CD4-positive, alpha-beta T cell (primary cell): ENCODE measurements at places on chromosomes 5 and 9.

DNA sequence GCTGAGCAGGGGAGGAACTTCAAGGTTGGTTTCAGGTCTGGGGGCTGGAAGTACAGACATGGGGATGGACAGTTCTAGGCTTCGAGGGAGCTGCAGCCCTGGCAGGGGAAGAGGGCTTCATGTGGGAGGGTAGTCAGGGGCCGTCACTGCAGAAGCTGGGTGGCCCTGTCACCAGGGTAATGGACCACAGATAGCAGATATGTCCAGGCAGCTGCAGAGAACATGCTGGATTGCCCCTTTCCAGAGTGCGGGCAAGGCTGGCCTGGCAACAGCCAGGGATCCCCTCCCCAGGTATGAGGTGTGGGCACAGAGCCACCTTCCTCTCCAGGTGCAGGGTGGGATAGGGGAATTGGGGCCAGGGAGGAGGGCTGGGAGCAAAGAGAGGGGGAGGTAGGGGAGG lies 206.5 kb downstream of the GADD45G start:
- H3K4me1 ChIP-seq, result peaks cover 3% of the 10 kb centered on the region
- no peak overlapping the region for H3K27ac ChIP-seq
- no peaks in the 10 kb centered on the region for H3K36me3 ChIP-seq
- no peak for DNase-seq
- H3K4me3 ChIP-seq, result no peak overlapping the region
- no peaks in the 10 kb centered on the region for H3K27me3 ChIP-seq

DNA sequence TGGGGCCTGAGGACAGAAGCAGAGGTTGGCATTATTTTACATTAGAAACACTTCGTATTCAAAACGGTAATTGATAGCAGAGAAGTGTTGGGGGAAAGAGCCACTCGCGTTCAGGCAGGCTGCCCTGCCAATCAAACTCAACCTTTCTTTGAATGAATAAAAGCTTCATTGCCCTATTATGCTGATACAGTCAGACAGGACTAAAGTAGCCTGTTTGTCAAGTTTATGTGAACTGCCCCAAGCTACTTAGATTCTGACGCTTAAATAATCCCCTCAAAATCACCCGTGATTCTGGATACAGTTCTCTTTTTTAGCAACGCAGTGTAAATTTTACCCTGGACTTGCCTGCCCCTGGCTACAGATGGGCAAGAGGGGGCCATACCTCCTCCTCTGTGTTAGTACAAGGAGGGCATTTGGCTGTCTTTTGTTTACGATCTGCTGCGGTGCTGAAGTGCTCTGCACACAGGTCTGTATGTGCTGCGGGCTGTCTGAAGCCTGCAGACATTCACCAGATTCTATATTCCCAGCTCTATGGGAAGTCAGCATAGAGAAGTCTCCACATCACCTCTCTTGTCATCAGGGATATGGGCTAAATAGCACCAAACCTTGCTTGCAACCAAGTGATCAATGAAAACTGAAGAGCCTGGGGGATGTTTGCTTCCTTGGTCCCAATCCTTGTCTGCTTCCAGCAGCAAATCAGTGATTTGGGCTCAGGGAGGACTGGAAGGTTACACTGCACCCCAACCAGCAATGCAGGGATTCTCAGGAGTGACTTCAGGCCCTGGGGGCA lies 218.4 kb downstream of the EBF1 start:
- no peaks in the 10 kb centered on the region for H3K27me3 ChIP-seq
- no peak for DNase-seq
- H3K36me3 ChIP-seq, result no peaks in the 10 kb centered on the region
- no peaks in the 10 kb centered on the region for H3K4me1 ChIP-seq
- H3K4me3 ChIP-seq, result no peak overlapping the region

GRCh38 chr5:135821802-135822201 lies 12.7 kb upstream of the SLC25A48 start:
- no peak overlapping the region for H3K4me3 ChIP-seq
- H3K4me1 ChIP-seq, result no peaks in the 10 kb centered on the region
- no peaks in the 10 kb centered on the region for H3K36me3 ChIP-seq
- no peak for DNase-seq

- no peaks in the 10 kb centered on the region for H3K27me3 ChIP-seq
- peak; percentile 11 for DNase-seq
- H3K4me3 ChIP-seq, result peak overlapping the region; percentile 89
- H3K27ac ChIP-seq, result peak overlapping the region; percentile 87
Measured at GRCh38 chr9:122904466-122904822, 715 bp downstream of the RC3H2 start.

DNA sequence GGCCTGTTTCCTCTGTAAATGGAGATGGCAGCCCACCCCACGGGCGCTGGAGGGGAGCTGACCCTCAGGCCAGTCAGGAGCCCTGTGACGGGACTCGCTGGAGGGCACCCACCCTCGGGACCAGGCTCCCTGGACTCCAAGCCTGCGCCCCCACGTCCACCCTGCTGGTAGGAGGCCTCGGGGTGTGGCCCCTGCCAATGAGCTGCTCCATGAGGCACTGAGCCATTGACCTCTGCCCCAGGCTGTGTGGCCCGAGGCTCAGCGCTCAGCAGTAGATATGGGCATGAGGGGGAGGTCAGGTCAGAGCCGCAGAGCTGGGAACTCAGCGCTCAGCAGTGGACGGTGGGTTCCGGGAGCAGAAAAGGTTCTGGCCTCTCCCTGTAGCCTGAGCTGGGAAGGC lies 52.3 kb upstream of the EGFL7 start:
- no peak overlapping the region for H3K4me3 ChIP-seq
- no peaks in the 10 kb centered on the region for H3K36me3 ChIP-seq
- no peak overlapping the region for H3K27ac ChIP-seq
- no peaks in the 10 kb centered on the region for H3K27me3 ChIP-seq
- no peak for DNase-seq

DNA sequence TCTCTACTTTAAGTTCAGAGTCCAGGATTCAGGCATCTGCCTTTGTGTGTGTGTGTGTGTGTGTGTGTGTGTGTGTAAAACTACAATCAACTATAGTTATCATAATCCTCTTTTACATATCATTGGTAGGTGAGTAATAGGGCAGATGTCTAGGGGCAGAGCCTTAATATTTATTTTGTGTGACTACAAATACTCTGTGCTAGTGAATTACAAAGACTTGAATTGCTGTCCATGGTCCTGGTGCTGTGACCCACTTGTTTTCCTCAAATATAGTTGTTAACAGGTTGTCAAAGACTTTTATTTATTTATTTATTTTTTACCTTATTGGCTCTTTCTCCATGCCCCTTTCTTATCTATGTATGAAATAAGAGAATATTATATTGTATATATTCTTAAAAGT lies 196.8 kb downstream of the ANXA1 start:
- H3K27ac ChIP-seq, result no peak overlapping the region
- DNase-seq, result no peak
- no peaks in the 10 kb centered on the region for H3K4me1 ChIP-seq
- H3K27me3 ChIP-seq, result no peaks in the 10 kb centered on the region
- H3K4me3 ChIP-seq, result no peak overlapping the region
- H3K36me3 ChIP-seq, result no peaks in the 10 kb centered on the region

DNA sequence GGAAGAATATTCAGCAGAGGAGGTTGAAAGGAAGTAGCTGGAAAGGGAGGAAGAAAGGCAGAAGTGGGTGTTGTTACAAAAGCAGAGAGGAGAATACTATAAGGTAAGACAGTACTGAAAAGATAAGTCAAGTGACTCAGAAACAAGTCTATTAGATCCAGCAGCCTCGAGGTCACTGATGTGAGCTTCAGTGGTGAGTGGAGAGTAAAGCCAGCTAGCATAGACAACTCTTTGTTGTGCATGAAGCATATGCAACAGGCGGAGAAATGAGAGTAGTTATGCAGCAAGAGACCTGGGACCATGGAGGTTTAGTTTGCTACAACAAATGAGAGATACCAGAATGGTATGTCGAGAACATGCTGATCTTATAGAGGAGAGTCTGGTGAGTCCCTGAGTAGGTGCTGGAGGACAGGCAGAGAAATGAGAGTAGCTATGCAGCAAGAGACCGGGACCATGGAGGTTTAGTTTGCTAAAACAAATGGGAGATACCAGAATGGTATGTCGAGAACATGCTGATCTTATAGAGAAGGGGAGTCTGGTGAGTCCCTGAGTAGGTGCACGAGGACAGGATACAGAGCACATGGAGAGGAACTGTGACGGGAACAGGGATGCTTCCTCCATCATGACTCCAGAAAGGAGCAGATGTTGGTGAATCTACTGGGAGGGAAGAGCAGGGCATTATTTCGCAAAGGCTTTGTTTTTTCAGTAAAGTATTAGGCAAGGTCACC lies 36.0 kb downstream of the EQTN start:
- no peaks in the 10 kb centered on the region for H3K4me1 ChIP-seq
- no peak overlapping the region for H3K4me3 ChIP-seq
- H3K36me3 ChIP-seq, result no peaks in the 10 kb centered on the region
- no peak for DNase-seq

DNA sequence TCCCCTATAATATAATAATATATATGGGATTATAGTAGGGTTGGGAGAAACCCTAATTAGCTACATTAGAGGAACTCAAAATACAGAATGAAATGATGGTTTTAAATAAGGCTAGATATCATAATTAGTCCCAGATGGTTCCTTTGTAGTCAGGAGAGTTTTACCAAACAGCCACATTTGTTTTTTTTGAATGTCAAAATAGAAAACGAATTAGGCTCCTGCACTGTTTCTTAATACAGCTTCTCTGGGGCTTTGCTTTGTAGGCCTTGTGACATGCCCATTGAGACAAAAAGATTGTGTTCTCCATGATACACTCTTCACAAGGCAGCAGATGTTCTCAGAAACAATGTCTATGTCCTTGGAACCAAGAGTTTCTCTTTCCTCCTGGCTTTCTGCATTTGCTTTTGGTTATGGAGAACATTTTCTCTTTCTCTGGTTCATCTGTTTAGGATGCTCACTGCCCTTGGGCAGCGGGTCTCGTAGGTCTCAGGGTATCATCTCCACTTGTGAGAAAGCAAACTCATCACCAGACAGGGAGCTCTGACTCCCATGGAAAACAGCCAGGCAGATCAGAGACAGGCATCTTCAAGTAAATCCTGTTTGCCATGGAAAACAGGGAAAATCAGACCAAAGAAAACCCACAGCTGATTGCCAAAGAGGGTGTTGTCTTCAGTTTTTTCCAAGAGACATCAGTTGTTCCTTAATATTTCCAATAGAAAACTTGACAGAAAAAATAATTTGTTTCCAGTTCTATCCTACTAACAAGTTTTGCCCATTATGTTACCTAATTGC lies 54.1 kb upstream of the RPS23 start:
- no peaks in the 10 kb centered on the region for H3K27me3 ChIP-seq
- no peak overlapping the region for H3K27ac ChIP-seq
- DNase-seq, result no peak
- H3K4me1 ChIP-seq, result no peaks in the 10 kb centered on the region
- no peaks in the 10 kb centered on the region for H3K36me3 ChIP-seq

DNA sequence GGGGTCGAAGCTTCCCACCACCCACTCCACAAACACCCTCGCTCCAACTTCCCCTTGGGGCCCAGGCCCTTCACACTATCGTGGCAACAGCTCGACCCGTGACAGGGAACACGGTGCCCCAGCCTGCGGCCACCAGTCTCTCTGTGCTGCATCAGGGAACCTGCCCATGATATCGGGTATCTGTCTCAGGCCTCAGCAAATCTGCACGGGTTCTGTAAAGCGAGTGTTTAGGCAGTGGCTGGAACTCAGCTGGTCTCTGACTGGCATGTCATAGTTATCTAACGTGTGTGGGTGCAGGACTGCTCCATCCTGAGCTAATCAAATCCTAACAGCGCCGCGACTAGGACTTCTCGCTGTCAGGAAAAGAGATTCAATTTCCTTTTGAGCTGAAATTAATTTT lies 42.9 kb downstream of the DBH start:
- H3K27me3 ChIP-seq, result no peaks in the 10 kb centered on the region
- no peak overlapping the region for H3K4me3 ChIP-seq

DNA sequence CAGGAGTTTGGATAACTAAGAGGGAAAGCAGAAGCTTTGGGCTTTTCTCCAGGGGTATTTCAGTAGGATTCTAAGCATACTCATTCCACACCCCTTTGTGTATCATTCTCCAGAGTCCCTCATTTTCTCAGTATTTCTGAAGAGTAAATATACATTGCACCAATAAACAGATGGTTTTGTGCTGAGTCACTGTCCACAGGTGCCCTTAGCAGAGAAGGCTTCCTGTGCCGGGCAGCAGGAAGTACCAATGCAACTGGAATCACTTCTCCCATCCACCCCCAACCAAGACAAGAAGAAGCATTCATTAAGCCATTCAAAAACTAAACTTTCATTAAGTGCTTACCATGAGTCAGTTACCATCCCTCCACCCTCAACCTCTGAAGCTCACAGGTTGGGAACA lies 3.6 kb upstream of the CCNJL start:
- no peak overlapping the region for H3K4me3 ChIP-seq
- H3K27ac ChIP-seq, result no peak overlapping the region
- DNase-seq, result no peak
- peaks cover 8% of the 10 kb centered on the region for H3K4me1 ChIP-seq
- peaks cover 15% of the 10 kb centered on the region for H3K27me3 ChIP-seq
- no peaks in the 10 kb centered on the region for H3K36me3 ChIP-seq

GRCh38 chr5:97172227-97172626 lies 10.8 kb downstream of the RIOK2 start:
- no peaks in the 10 kb centered on the region for H3K27me3 ChIP-seq
- H3K4me3 ChIP-seq, result no peak overlapping the region
- peaks cover 90% of the 10 kb centered on the region for H3K36me3 ChIP-seq
- no peaks in the 10 kb centered on the region for H3K4me1 ChIP-seq

- H3K4me1 ChIP-seq, result peaks cover 20% of the 10 kb centered on the region
- no peak for DNase-seq
- no peaks in the 10 kb centered on the region for H3K27me3 ChIP-seq
- peaks cover 7% of the 10 kb centered on the region for H3K36me3 ChIP-seq
- no peak overlapping the region for H3K4me3 ChIP-seq
Measured at GRCh38 chr5:157747173-157747740, 3.7 kb downstream of the LSM11 start.

- no peak for DNase-seq
- H3K4me3 ChIP-seq, result no peak overlapping the region
- H3K27me3 ChIP-seq, result no peaks in the 10 kb centered on the region
Measured at GRCh38 chr5:168023191-168023590, 268.3 kb upstream of the WWC1 start.

- H3K27ac ChIP-seq, result no peak overlapping the region
- no peak for DNase-seq
- H3K27me3 ChIP-seq, result peaks cover 28% of the 10 kb centered on the region
Measured at GRCh38 chr9:87336407-87336806, 161.3 kb upstream of the DAPK1 start.

DNA sequence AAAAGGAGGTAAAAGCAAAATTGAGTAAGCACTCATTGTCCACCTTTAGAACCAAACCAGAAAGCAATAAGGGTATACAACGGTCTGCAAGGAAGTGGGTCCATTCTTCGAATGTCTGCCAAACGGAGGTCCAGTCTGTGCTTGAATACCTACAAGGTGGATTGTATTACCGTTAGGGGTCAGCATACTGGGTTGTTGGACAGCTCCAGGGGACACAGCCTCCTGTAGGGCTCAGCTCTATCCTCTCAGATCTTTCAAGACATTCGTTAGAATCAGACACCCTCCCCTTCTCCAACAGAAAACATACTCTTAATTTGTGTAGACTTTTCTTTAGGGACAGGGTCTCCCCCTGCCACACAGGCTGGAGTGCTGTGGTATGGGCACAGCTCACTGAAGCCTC lies 5.5 kb downstream of the ASTN2 start:
- no peak for DNase-seq
- H3K36me3 ChIP-seq, result no peaks in the 10 kb centered on the region
- H3K4me1 ChIP-seq, result no peaks in the 10 kb centered on the region
- no peak overlapping the region for H3K27ac ChIP-seq
- no peak overlapping the region for H3K4me3 ChIP-seq
- H3K27me3 ChIP-seq, result peaks cover 25% of the 10 kb centered on the region
